HS-27A (cell line): ENCODE measurements at places on chromosomes 7 and 10.

- peak; percentile 29 for DNase-seq
These were observed 1247.8 kb downstream of the GATA3 start for GRCh38 chr10:9302140-9302746.

GRCh38 chr7:1977059-1977875, 255.5 kb downstream of the MAD1L1 start:
- no peak for DNase-seq

GRCh38 chr10:62453274-62453673, 79.1 kb downstream of the ZNF365 start:
- no peak for DNase-seq

- DNase-seq, result no peak
These were observed 942.5 kb upstream of the ZWINT start for GRCh38 chr10:57303566-57303965.

GRCh38 chr10:107687701-107688100, 523.2 kb upstream of the SORCS1 start:
- no peak for DNase-seq

GRCh38 chr10:119217991-119218490, 10.7 kb downstream of the GRK5 start:
- DNase-seq, result no peak

DNA sequence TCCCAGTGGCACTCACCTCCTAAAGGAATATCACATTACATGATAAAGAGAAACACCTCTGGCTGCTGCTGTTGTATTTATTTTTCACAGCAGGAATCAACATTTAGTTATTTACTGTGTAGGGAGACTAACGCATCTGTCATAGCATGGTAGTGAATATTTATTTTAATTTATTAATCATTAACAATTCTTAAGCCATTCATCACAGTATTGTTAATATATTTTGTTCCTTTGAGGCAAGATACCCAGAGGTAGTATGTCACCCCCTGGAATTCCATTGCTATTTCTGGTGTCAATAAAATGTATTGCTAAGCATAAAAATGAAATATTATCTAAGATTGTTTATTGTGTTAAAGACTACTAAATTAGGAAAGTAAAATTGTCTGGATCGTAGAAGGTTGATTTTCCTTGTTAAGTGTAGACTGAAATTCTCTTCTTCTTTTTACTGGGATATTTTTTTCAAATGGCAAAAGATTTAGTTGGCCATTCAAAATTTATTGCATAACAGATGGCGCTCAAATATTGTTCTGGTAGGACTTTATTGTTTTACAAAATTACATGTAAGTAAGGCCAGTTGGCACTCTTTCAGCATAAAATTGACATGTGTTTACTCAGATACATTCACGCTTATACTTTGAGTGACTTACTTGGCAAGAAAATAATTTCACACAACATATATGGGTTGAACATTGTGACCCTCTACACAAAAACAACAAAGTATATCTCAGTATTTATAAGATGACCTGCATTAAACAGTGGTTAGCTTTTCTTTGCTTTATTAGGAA, 1358.7 kb upstream of the SORCS1 start:
- no peak for DNase-seq

- DNase-seq, result no peak
These were observed 33.3 kb upstream of the MNX1 start for GRCh38 chr7:157043745-157044144.

GRCh38 chr7:47488201-47488968, 93.5 kb downstream of the TNS3 start:
- no peak for DNase-seq

DNA sequence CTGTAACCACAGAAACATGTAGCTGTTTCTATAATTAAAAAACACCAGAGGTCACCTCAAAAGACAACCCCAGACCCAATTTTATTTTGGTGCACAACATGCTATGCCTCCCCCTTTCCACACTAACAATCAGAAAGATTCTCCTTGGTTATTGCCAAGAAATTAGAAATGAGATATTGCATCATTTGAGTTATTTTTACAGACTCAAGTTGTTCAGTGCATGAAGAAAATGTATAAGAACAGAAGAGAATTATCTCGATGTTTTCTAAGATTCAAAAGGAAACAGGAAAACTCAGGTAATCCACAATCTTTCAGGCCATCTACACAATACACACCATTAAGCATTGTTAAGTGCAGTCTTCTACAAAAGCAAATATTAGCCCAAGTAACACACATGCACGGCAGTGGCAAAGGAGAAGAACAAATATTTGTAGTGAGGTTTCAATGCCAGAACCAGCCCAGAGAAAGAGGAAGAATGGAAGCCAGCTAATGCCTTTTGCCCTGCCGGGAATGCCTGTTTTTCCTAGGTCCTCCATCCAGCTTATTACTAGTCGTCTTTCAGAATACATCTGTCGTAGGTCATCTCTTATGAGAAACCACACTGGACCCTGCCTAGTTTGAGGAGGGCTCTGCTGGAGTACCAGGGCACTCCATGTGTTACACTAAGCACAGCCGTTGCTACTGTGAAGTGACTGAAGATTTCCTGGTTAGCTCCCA, 67.6 kb upstream of the C1GALT1 start:
- DNase-seq, result no peak

DNA sequence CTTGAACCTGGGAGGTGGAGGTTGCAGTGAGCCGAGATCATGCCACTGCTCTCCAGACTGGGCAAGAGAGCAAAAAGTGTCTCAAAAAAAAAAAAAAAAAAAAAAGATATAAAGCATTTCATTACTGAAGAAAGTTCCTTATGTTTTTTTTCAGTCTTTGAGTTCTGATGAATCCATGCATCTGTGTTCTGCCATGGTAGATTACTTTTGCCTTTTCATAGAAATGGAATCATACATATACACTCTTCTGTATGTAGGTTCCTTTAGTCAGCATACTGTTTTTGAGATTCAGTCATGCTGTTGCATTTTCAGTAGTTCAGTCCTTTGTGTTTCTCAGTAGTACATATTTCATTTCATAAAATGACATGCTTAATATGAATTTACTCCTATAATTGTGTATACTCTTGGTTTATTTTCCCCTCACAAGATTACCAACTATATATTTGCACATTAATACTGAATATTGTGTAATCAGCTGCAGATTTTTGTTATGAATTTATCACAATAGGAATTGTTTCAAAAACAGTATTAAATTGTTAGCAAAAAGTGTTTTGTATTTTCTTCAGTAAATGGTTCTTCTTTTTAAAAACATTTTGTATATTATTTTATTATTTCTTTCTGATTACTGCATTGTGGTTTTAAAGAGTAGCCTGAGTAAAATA, 2.8 kb upstream of the ZNF777 start:
- no peak for DNase-seq

- DNase-seq, result no peak
These were observed 182.7 kb downstream of the CCSER2 start for GRCh38 chr10:84511106-84511505.

DNA sequence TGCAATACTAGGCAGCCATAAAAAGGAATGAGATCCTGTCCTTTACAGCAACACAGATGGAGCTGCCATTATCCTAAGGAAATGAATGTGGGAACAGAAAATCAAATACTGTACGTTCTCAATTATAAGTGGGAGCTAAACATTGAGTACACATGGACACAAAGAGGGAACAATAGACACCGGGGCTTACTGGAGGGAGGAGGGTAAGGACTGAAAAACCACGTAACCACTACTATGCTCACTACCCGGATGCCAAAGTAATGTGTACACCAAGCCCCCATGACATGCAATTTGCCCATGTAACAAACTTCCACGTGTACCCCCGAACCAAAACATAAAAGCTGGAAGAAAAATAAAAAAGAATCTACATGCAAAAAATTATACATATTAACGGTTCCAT, 587.0 kb downstream of the PARD3 start:
- no peak for DNase-seq

GRCh38 chr10:57218382-57218781, 857.3 kb upstream of the ZWINT start:
- no peak for DNase-seq

- no peak for DNase-seq
These were observed 211.1 kb downstream of the MGMT start for GRCh38 chr10:129678186-129678585.

DNA sequence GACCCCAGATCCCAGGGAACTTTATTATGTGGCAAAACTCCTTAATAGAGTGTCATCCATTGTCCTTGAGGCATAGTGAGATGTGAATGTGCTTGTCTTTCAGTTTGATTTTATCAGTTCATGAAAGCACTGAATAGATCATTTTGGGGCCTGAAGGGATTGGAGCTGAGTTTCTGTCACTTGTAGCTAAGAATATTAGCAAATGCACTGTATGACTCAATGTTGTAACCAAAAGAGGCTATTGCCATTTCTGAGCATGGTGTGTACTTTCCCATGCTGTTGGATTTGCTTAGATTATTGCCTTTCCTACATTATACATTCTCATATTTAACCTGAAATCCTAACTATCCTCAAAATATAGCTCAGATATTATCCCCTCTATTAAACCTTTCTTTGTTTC, 130.4 kb downstream of the PRKG1 start:
- no peak for DNase-seq

- no peak for DNase-seq
These were observed 341.2 kb upstream of the STEAP1 start for GRCh38 chr7:89813081-89813480.

DNA sequence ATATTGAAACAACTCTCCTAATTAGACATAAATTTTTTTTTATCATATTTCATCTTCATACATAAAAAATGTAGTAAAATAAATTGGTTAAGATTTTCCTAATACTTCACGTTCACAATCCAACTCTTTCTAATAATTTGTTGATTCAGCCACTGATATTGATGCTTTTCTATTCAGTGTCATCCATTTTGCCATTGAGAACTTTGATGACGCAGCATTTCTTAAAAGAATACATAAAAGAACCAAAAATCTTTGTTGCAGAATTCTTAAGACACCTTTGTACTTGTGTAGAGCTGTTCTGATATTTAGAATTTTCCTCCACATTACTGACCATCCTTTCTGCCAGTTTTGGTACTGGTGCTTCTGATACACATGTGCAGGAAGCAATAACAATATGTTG, 52.6 kb downstream of the LOXL4 start:
- DNase-seq, result no peak

- DNase-seq, result no peak
These were observed 89.3 kb downstream of the SEMA3C start for GRCh38 chr7:80829527-80829926.
